T-helper 9 cell (primary cell): ENCODE measurements at places on chromosomes 1 and 21.

GRCh38 chr21:41318218-41318617 is 1.6 kb downstream of the FAM3B start:
- DNase-seq = no peak

DNA sequence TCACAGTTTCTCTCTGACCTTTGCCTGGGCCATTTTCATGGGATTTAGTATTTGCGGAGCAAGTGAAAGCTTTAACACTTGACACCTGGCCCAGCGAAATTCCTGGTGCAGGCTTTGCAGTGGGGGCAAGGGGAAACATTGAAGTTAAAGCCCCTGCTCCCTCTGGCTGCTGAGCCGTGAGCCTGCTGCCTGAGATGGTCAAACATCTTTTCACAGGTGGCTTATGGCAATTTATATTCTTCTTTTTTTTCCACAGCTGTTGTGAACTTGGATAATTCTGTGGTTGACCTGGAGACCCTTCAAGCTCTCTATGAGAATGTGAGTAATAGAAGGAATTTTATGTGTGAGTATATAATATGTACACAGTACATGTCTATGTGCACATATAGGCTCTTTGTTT is 202.9 kb downstream of the FMN2 start:
- no peak for DNase-seq

GRCh38 chr1:24189528-24189927 is 2.4 kb upstream of the IFNLR1 start:
- DNase-seq = no peak

DNA sequence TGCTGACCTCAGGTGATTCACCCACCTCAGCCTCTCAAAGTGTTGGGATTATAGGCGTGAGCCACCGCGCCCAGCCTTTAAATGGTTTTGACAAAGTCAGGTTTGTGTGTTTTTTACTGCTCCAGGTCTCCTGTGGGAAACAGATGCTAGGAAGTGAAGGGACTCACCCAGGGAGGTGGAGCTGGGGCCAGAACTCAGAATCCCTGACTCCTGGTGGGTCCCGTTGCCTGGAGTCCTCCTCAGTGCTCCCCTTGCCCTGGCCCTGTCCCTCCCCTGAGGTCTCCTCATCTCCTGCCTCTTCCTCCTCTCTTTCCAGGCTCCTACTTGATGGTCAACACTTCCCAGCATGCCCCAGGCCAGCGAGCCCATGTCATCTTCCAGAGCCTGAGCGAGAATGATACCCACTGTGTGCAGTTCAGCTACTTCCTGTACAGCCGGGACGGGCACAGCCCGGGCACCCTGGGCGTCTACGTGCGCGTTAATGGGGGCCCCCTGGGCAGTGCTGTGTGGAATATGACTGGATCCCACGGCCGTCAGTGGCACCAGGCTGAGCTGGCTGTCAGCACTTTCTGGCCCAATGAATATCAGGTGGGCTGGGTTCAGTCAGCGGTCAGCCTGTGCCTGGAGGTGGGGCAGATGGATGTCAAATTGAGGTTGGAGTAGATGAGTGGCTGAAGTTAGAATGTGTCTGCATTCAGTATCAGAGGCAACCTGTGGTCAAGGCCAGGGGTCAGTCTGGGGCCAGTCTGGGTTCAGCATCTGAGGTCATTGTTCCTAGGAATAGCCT is 22.1 kb downstream of the PTPRU start:
- DNase-seq = no peak

DNA sequence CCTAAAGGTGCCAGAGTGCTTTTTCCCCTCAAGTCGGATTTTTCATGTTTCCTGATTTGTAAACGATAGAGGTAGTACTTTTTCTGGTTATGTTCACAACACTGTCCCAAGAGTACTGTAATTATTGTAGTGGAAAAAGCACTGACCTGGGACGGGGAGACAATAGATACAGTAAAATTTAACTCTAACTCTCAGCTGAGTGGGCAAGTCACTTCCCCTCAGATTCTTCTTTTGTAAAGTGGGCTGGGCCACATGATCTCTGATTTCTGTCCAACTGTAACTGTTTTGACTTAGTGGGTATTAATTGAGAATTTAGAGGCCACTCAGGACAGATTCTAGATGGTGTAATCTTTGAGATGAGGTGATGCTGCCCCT is 19.1 kb downstream of the MARCKSL1 start:
- DNase-seq = no peak

- DNase-seq = no peak
Observed at GRCh38 chr1:47478090-47478489, 40.2 kb downstream of the FOXD2 start.

DNA sequence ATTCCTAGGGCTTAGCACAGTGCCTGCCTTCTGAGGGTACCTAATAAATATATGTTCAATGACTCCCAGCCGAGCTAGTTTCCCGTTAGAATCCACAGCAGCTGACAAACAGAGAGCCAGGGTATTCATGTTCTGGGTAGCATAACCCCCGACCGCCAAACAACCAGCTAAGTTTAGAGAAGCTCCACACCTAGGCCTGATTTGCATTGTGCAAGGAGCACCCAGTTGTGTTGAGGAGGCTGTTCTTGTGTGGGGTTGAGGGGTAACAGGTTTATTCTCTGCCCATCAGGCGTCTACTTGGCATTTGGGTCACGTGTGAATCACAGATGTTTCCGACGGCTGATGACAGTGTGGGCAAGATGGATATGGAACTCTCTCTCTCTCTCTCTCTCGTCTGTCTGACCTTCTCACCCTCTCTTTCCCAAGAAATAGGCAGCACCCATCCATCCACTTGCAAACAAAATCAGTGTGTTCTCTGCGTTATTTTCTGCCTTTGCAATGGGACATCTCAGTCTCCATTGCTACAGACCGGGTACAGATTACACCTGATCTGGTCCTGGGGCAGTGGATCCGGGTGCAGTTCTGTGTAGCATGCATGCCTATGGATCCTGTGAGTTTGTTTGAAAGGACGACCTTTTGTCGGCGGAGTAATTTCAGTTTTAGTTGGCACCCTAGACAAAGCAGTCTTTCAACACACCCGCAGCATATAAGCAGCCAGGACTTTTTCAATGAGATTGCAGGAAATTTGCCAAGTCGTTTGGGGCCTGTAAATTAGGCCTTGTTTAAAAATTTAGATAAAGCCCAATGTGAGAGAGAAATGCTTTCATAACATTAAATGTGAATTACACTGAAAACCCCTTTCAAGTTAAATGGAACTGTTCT is 29.4 kb downstream of the KAZN start:
- DNase-seq = no peak

- no peak for DNase-seq
Observed at GRCh38 chr1:14267991-14268390, 330.5 kb upstream of the KAZN start.

- no peak for DNase-seq
Observed at GRCh38 chr1:95953015-95953414, 719.0 kb downstream of the RWDD3 start.

GRCh38 chr1:65278376-65279069 is 30.8 kb upstream of the DNAJC6 start:
- no peak for DNase-seq

- no peak for DNase-seq
Observed at GRCh38 chr1:92087542-92087941, 7.4 kb downstream of the BTBD8 start.

DNA sequence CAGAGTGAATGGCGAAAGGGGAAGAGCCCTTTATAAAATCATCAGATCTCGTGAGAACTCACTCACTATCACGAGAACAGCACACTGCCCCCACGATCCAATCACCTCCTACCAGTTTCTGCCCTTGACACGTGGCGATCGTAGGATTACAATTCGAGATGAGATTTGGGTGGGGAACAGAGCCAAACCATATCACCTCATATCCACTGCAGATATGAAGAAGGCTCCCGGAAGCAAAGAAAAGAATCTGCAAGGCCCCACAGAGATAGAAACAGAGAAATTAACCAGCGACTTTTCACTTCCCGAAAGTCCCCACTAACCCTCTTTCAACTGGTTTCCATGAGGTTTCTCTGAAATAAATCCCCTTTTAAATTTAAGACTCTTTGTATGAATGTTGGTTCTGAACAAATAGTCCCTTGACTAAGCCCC is 86.2 kb upstream of the IRF2BP2 start:
- DNase-seq = no peak

DNA sequence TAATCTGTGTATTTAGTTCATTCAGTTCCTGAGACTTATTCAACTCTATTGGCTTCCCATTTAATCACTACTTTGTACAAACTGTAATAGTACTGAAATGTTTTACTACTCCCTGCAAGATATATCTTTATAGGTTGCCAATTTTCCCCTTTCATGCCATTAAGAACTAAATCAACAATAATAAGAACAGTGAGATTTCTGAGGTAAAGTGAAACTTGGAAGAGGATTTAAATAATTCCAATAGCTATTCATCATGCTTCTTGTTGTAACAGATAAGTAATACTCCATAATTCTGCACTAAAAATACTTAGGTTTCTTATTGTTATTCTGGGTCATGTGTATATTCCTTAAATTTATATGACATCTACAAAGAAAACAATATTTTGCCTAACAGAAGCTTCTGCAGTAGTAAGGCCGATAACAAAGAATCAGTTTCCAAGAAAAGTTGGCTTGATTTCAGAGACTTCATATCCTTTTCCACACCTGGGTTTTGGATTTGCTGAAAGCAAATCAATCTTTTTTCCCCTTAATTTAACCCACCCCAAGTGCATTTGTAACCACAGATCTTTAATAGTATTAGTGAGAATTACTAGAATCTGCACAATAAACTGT is 258.3 kb downstream of the FAF1 start:
- no peak for DNase-seq

DNA sequence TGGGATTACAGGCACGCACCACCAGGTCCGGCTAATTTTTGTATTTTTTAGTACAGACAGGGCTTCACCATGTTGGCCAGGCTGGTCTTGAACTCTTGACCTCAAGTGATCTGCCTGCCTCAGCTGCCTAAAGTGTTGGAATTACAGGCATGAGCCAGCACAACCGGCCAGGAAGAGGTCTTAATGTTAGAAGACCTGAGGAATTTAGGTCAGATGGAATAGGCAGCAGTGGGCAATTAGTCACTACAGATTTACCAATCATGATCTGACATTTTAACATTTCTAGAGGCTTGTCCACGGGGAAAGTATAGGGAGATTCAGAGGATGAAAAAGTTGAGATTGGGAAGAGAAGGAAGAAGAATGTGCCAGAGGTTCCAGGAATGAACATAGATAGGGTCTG is 8.9 kb upstream of the APP start:
- no peak for DNase-seq
